ENCODE measurements at places on chromosomes 5 and 9. TPM values are rescaled to one million over a fixed set of nuclear protein-coding genes. Genes with fewer than 3 reads are reported as not detected.

Gene C5orf63
- total RNA-seq = 6.1 TPM

Gene CERCAM
- 9.3 TPM for total RNA-seq

Gene SNCAIP
- not detected for total RNA-seq

GRCh38 chr5:169804861-169805260 lies 167.8 kb downstream of the DOCK2 start:
- DNase-seq = no peak
- peaks cover 53% of the 10 kb centered on the region for H3K4me1 ChIP-seq
- no peaks in the 10 kb centered on the region for H3K27me3 ChIP-seq
- peaks cover 70% of the 10 kb centered on the region for H3K36me3 ChIP-seq
- peak overlapping the region; percentile 88 for H3K27ac ChIP-seq

GRCh38 chr9:75869236-75869635 lies 21.2 kb upstream of the PCSK5 start:
- no peak overlapping the region for H3K27ac ChIP-seq
- no peaks in the 10 kb centered on the region for H3K4me1 ChIP-seq
- no peaks in the 10 kb centered on the region for H3K36me3 ChIP-seq
- no peak for DNase-seq
- no peak overlapping the region for H3K4me3 ChIP-seq
